ENCODE measurements at places on chromosomes 13 and 19.

DNA sequence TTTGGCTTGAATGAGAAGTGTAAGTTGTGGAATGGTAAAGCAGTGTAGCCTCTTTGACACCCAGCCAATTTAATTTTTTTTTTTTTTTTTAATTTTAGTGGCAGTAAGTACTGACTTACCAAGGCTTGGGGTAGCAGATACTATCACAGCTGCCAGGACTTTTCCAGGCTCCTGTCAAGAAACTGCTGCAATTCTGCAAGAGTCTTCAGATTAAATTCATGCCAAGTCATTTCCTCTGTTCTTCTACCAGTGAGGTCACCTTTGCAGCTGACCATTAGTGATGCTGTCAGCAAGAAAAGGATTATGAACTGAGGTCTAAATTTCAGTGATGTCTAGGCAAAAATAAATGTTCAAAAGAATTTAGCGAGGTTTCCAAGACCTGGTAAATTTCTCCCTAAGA is 91.2 kb downstream of the GGACT start:
- no peak for DNase-seq

- DNase-seq, result no peak
Observed at GRCh38 chr19:33293255-33294057, 8.9 kb downstream of the CEBPA start.

DNA sequence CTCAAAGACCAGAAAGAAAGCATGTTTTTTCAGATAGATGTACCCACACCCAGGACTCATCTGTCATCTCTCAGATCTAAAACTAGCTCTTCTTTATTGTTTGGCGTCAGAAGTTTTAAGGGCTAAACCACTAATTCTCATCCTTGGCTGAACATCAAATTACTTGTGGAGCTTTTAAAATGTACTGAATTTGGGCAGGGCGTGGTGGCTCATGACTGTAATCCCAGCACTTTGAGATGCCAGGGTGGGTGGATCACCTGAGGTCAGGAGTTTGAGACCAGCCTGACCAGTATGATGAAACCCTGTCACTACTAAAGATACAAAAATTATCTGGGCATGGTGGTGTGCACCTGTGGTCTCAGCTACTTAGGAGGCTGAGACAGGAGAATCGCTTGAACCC is 47.4 kb downstream of the RCBTB2 start:
- DNase-seq, result no peak

DNA sequence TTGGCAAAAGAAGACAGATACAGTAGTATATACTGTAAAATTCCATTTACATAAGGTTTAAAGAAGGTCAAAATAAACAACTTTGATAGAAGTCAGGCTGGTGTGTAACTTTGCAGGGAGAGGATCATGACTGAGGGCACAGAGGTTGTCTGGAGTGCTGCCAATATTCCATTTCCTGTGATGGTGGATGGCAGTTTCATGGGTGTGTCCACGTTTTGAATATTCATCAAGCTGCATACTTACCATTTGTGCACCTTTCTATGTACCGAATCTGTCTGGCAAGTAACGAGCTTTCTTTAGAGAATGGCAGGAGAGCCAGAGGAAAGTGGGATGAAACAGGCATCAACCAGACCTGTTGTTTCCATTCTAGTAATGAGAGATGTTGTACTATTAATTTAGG is 420.5 kb upstream of the HTR2A start:
- DNase-seq, result no peak

GRCh38 chr13:51802631-51803418 is 1.1 kb downstream of the DHRS12 start:
- no peak for DNase-seq

- no peak for DNase-seq
Observed at GRCh38 chr19:52778811-52779210, 7.8 kb downstream of the ZNF600 start.

DNA sequence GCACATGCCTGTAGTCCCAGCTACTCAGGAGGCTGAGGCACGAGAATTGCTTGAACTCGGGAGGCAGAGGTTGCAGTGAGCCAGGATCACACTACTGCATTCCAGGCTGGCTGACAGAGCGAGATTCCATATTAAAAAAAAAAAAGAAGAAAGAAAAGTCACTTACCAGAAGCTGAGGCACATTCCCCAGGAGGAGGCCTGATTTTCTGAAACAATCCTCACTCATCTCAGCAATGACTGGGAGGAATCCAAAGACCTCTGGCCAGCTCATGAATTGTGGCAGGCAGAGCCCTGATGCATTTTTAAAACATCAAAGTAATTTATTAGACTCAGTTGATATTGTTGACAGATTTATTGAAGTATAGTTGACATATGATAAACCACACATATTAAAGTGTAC is 206.3 kb downstream of the FOXO1 start:
- no peak for DNase-seq

DNA sequence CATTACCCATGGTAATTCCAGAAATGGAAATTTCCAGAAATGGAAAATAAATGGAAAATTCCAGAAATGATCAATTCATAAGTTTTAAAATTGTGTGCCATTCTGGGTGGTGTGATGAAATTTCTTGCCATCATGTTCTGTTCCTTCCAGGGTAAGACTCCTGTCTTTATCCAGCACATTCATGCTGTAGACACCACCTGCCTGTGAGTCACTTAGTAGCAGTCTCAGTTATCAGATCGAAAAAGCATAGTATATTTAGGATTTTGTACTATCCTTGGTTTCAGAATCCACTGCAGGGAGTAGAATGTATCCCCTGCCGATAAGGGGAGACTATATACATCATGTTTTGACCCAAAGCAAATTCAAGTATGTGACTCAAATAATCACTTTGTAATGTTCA is 26.7 kb upstream of the CSNK1A1L start:
- no peak for DNase-seq

DNA sequence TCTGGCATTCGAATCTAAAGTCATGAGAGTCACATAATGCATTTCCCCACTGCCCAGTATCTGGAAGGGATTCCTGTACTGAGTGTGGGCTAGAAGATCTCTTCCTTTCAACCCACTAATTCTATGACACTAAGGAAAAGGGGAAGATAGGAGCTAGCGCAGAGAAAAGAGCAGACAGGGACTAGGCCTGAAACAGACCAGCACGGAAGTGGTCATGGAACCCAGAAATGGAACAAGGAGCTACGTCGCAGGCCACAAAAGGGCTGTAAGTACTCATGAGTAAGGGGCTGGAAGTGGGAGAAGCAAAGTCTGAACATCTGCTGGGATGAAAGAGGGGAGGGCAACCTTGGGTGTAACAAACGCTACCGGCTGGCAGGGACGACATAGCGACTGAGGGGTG is 8.6 kb downstream of the ABCC4 start:
- no peak for DNase-seq

- DNase-seq, result no peak
Observed at GRCh38 chr19:2010135-2010668, 5.3 kb downstream of the BTBD2 start.

GRCh38 chr13:36329361-36329760 is 16.8 kb downstream of the SPART start:
- DNase-seq, result no peak

DNA sequence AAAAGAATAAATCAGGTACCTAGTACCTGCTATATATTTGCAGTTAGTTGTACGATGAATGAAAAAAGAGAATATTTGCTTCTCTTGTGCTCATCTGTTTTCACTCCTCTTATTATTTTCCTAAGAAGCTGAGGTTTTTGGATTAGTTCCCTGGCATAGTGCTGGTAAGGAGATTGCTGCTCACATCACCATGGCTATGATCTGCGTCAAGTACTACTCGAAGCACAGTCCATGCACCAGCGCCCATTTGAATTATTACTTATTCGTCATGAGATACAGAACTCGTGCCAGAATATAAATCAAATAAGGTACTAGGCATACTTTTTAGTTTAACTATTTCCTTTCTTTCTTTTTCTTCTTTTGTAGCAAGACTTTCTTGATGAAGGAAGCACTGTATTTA is 7.1 kb downstream of the SERTM1 start:
- DNase-seq, result no peak

DNA sequence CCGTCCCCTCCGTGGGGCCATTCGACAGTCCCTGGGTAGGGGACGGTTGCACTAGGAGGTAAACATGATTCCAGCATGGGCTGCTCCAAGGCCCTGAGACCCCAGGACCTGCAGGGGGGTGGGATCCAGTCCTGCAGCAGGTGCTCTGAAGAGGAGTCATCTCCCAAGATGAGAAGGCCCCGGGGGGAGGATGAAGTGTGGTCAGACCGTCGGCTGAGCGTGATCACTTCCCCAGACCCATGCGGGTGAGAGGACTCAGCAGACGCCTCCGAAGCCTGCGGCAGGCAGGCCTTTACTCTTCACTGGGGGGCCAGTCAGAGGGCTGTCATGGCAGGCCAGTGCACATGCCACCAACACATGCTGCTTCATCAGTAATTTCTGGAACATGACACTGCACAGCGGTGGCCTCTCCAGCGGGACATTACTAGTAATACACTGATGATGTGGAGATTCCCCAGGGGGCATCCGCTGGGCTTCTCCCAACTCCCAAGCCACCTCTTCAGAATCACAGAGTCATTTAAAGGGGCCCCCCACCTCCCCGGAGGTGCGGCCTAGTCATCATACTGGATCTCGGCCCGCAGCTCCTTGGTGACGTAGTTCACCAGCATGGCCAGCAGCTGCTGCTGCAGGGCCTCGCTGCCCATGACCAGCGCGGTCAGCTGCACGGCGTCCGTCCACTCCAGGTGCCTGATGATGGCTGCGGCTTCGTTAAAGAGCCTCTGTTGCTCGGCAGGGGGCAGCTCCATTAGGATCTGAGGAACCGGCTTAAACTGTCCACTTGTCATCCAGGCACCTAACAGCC is 12.7 kb downstream of the C19orf12 start:
- DNase-seq, result no peak

DNA sequence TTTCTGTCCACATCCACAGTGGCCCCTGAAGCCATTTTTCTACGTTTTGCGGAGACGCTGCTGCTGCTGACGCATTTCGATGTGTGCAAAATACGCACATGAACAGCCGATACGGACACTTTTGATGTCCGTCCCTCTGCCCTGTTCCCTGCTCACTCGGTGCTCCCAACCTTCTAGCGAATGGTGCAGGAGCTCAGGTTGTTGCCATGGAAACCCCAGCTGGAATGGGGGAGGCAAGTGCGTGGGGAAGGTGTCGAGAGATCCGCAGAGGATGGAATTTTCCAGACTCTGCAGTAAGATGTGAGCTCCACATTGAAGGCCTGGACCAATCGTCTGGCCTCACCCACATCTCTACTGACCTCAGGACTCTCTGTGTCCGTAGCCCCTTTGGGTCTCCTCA is 109.2 kb upstream of the USP29 start:
- no peak for DNase-seq

Data from esophagus squamous epithelium (tissue), 5 donors.